Left hindlimb (tissue), 1 donor: ENCODE measurements at places on chromosomes 2 and 18.

GRCh38 chr2:68423966-68424650, 43.0 kb downstream of the FBXO48 start:
- no peak for DNase-seq

- DNase-seq = no peak
These were observed 119.1 kb downstream of the BAZ2B start for GRCh38 chr2:159497256-159497655.

DNA sequence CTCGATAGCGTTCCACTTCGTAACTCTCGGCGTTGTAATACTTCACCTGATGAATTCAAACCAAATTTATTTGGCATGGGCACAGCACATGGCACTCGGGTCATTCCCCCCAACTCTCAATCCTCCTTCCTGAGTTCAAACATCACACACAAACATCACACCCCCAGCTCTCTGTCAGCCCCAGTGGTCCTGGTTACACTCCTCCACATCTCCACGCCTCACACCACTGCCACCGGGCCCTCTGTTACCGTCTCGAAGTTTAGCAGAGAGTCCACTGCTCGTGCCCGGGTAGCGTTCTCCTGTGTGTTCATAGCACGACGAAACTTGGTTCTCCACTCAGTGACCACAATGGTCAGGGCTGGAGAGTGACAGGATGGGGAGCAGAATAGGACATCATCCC, 4.6 kb downstream of the ABCB6 start:
- DNase-seq = no peak

GRCh38 chr2:170703776-170704476, 11.2 kb upstream of the SP5 start:
- DNase-seq = no peak

DNA sequence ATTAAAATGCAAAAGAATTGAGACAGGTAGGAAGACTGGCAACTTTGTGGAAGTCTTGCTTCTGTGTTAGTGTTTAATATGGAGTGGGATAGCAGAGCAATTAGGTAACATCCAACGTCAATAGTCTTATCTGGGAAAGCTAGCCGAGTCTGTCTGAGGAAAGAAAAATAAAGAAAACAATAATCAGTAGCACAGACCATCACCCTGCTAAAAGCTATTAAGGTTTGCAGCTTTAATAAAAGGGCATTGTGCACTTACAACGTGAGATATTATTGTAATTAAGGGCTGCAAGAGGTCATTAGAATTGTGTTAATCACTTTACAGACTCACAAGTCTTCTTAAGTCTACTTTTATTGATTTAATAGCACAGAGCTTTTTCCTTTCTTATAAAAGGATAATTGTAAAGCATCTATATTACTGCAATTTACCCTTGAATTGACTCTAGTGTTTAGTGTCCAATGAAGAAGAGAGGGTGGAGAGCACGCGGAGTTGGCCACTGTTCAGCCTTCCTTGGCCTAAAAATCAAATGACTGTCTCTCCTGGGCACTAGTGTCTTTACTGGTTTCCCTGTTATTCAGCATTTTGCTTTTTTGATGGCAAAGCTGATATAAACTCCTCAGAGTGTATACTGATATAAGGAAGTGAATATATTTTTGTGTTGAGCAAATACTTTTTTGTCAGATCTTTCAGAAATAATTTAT, 2.0 kb downstream of the CDH7 start:
- DNase-seq = no peak

DNA sequence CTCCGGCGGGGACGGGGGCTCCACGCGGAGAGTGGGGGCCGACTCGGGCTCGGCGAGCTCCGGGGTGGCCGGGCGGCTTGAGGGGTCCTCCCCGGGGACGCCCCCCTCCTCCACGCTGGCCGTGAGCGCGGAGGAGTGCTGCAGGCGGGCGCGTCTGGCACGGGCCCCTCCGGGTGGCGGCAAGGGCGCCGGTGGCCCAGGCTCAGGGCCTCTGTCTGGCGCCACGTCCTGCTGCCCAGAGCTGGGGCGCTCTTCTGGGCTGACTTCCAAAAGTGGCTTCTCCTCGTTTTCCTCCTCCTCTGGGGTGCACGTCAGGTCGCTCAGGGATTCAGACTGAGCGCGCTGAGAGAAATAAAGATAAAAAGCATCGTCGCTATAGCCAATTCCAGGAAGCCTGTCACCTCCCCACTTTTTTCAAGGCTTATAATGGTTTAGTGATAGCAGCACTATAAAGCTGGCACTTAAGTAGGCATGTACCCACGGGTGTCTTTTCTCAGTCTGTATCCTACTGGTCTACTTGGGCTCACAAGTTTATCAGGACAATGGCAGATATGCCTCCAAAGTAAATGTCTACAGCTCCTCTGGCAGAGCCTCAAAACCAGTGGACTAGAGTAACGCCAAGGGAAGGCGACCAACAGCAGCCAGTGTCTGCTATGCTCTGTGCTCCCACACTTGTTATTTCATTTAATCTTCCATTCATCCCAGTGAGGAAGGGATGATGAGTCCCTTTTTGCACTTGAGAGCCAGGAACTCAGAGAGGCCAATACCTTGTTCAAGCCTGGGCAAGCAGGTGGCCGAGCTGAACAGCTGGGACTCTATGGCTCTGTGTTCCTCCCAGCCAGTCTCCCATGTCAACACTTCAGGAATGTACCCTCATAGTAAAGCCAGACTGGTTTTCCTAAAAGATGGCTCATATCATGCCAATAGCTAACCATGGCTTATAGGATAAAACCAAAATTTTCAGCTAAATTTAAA, 92.6 kb upstream of the MGAT4A start:
- DNase-seq = no peak

- no peak for DNase-seq
These were observed 6.9 kb downstream of the CDH20 start for GRCh38 chr18:61340148-61340547.

DNA sequence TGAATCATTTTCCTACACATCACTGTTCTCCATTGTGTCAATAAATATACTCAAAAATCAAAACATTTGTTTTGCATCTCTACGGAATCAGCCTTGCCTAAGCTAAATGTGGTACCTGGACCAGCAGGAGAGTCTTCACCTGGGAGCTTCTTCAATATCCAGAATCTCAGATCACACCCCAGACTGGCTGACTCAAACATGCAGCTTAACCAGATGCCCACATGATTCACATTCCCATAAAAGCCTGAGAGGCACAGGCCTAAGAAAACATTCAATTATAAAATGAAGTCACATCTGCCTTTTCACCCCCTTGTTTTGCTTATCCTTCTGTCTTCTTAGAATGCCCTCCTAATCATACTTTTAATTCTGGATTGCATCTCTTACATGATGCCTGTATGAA, 1045.5 kb upstream of the NXPH2 start:
- no peak for DNase-seq

GRCh38 chr2:169790581-169790980, 8.1 kb upstream of the SSB start:
- DNase-seq = no peak

- no peak for DNase-seq
These were observed 344.4 kb downstream of the SETBP1 start for GRCh38 chr18:45025089-45025450.

- no peak for DNase-seq
These were observed 14.3 kb upstream of the PIEZO2 start for GRCh38 chr18:11163665-11164064.

DNA sequence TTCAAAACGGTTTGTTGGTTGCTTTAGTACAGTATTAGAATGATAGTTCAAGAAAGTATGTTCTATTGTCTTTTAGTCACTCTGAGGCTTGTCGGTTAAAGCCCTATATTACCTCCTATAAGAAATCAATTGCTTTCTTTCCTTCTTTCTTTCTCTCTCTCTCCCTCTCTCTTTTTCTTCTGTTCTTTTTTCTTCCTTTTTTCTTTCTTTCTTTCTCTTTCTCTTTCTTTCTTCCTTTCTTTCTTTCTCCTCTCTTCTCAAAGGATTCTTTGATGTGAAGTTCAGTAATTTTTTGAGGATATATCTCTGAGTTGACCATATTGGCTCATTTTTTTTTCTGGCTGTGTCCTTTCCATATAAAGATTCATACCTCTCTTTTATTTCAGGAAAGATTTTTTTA, 249.4 kb downstream of the SRBD1 start:
- no peak for DNase-seq

GRCh38 chr2:21131861-21132260, 8.1 kb downstream of the TDRD15 start:
- DNase-seq = no peak

GRCh38 chr2:88492002-88492401, 39.5 kb upstream of the FOXI3 start:
- DNase-seq = no peak

DNA sequence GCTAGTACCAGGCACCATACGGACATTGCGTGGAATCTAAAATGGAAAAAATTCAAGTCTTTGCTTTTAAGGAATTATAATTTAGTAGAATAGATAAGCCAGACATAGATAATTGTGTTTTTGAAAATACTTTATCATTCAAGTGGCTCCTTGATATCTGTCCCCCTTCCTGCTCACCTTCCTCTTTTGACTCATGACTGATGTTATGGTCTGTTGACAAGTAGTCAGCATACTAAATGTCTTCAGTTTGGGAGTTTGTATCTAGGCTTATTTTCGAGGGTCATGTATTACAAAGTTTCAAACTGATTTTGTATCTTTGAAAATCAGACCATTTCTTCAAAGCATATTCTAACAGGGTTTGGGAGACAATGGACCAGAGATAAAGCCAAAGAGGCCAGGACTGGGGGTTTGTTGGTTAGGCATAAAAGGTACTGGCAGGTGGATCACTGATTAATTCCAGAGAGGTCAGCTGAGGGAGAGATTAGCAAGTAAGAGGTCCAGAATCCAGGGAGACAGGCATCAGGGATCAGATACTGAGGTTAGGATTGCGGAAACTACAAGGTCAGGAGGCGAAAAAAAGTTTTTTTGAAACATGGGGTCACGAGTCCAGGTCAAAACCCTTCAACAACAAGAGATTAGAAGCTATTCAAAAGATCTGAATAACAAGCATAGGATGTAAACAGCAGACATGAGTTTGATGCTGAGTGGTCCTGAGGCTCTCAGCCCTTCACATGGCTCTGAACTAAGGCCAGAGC, 31.5 kb upstream of the KLHL14 start:
- DNase-seq = no peak

DNA sequence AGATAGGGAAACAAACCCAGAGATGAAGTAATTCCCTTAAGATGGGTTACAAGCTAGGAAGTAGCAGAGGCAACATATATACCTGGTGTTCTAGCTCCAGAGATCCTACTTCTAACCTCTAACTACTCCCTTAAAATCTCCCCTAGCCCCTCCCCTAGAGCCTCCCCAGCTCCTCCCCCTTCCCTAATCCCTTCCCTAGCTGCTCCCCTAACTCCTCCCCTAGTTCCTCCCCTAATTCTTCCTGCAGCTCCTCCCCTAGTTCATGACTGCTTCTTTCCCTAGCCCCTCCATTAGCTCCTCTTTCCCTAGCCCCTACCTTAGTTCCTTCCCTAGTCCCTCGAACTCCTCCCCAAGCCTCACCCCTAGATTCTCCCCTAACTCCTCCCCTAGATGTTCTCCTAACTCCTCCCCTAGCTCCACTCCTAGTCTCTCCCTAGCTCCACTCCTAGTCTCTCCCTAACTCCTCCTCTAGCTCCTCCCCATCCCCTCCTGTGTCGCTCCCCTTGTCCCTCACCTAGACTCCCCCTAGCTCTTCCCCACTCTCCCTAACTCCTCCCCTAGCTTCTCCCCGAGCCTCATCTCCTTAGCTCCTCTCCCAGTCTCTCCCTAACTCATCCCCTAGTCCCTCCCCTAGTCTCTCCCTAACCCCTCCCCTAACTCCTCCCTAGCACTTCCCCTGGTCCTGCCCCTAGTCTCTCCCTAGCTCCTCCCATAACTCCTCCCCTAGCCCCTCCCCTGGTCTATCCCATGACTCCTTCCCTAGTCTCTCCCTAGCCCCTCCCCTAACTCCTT, 108.9 kb downstream of the CD226 start:
- no peak for DNase-seq

GRCh38 chr2:42060718-42061619, 13.1 kb downstream of the PKDCC start:
- peak; percentile 48 for DNase-seq

GRCh38 chr2:102041351-102041750, 49.6 kb downstream of the IL1R2 start:
- no peak for DNase-seq

DNA sequence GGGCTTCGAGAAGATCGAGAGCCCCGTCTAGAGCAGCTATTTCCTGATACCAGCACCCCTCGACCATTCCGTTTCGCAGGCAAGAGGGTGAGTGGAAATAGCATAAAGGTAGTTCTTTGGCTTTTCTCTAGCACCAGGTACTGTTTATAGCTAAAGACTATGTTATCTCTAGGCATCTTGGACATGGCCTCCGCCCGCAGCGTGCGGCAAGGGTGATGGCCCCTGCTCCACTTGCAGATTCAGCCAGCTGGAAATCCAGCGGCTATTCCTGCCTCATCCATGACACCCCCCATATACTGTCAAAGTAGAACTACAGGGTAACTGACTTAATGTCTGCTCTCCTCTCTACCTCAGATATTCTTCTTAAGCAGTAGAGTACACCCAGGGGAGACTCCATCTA, 3.3 kb downstream of the AGBL5 start:
- DNase-seq = no peak

GRCh38 chr2:152176113-152176714, 651 bp upstream of the STAM2 start:
- no peak for DNase-seq

GRCh38 chr2:44087036-44087713, 81.5 kb upstream of the PPM1B start:
- peak; percentile 76 for DNase-seq

GRCh38 chr2:8374782-8375181, 307.1 kb upstream of the ID2 start:
- no peak for DNase-seq

DNA sequence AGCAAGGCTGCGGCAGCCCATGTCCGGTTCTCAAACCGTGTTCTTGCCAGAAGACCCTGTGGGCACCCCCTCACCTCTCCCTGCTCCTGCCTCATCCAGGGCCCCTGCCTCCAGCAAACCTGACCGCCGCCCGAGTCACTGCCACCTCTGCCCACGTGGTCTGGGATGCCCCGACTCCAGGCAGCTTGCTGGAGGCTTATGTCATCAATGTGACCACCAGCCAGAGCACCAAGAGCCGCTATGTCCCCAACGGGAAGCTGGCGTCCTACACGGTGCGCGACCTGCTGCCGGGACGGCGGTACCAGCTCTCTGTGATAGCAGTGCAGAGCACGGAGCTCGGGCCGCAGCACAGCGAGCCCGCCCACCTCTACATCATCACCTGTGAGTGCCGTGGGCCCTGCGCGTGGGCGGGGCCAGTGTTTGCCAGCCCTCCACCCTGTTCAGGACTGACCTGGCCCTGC, 32.2 kb downstream of the MTERF4 start:
- DNase-seq = no peak

- DNase-seq = peak; percentile 72
These were observed 316.5 kb downstream of the CYP26B1 start for GRCh38 chr2:71831193-71831577.

- DNase-seq = no peak
These were observed 134.9 kb downstream of the RPIA start for GRCh38 chr2:88826399-88826798.

DNA sequence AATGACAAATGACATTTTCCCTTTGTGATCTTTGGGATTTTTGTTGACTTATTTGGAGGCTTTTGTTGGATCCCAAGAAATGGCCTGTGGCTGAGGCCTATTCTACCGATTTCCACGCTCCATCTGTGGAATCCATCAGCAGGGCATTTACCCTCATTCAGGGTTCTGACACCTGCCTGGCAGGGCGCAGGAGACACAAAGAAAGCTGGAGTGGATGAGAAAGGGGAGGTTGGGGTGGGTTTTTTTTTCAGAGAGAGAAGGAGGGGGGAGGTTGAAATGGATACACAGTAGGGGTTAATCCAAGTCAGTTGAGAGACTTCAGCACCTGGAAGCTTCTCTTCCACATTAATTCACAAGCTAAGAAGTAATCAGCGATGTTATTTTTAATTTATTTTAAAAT, 59.7 kb downstream of the PAX3 start:
- no peak for DNase-seq

GRCh38 chr2:99442837-99443236, 47.0 kb downstream of the REV1 start:
- DNase-seq = no peak
